ENCODE measurements at places on chromosomes 7 and 10.

DNA sequence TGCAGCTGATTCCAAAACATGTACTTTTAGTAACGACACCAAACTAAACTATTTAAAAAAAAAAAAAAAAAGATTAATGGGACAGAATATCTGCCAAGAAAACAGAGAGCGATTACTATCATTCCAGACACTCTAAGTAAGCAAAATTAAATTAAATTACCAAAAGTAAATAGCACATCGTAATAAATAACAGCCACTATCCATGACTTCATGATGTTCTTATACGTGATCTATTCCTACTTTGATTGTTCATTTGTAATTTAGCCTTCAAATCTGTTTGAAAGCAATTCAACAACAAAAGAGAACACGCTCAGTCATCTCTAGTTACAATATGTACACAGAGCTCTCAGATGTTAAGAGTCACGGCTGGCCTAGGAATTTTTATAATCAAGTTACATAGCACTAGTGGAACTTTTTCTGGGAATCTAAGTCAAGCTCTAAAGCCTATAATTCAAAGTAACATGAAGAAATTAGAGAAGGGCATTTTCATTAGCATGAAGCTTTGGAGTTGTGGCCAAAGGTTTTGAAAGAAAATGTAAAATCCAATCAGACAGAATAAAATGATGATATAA is 241.7 kb upstream of the NEBL start:
- DNase-seq: no peak

DNA sequence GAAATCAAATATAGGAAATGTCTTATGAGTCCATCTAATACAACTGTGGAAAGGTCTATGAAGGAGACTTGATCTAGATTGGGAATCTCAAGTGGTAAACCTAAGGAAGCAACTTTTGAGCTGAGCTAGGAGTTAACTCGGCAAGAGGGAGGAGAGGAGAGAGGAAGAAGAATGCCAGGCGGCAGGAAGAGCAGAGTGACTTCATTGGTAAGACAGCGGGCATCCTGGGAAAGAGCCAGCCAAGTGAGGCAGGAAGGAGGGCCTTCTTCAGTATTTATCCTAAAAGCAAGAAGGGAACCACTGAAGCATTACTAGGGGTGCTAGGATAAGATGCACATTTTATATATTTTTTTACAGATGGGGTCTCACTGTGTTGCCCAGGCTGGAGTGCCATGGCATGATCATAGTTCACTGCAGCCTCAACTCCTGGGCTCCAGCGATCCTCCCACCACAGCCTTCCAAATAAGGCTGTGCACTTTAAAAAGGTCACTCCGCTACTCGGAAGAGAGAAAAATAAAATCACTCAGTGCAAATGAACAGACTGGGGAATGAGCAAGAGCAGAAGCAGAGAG is 2.0 kb downstream of the BCL7B start:
- DNase-seq: no peak

- DNase-seq: no peak
Measured at GRCh38 chr10:88091490-88092061, 228.2 kb downstream of the PTEN start.

DNA sequence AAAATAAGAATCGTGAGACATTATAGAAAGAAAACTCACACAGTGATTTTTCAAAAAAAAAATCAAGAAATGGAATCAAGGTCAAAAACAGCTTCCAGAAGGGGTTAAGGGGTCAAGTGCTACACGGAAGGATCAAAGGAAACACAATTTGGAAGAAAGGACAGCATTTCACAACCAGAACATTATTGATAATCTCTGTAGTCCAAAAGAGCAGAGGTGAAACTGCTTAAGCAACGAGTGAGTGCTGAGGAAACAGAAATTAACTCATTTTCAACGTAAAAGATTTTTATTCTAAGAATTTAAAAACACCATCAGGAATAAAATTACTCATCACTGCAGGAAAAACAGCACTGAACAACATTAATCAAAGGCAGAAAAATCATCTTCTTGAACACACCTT is 23.5 kb downstream of the MINDY3 start:
- no peak for DNase-seq

DNA sequence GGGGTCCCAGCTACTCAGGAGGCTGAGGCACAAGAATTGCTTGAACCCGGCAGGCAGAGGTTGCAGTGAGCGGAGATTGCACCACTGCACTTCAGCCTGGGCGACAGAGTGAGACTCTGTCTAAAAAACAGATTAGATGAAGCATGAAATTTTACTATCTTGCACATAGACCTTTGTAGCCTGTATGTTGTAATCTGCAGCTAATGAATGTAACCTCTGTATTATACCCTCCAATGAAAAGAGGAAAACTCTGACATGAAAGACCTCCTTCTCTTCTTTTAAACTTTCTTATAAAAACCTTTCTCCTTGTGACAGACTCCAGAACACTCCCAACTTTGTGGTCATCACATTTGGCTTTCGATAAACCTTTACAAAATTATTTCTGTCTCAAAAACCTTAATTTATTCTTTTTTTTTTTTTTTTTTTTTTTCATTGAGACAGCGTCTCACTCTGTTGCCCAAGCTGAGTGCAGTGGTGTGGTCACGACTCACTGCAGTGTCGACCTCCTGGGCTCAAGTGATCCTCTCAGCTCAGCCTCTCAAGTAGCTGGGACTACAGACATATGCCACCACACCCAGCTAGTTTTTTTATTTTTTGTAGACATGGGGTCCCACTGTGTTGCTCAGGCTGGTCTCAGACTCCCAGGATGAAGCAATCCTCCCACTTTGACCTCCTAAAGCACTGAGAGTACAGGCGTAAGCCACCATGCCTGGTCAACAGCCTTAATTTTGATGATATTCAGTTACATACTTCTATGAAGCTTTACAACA is 97.4 kb downstream of the SVOPL start:
- DNase-seq: no peak

GRCh38 chr7:87926581-87927461 is 7.2 kb upstream of the ADAM22 start:
- no peak for DNase-seq

DNA sequence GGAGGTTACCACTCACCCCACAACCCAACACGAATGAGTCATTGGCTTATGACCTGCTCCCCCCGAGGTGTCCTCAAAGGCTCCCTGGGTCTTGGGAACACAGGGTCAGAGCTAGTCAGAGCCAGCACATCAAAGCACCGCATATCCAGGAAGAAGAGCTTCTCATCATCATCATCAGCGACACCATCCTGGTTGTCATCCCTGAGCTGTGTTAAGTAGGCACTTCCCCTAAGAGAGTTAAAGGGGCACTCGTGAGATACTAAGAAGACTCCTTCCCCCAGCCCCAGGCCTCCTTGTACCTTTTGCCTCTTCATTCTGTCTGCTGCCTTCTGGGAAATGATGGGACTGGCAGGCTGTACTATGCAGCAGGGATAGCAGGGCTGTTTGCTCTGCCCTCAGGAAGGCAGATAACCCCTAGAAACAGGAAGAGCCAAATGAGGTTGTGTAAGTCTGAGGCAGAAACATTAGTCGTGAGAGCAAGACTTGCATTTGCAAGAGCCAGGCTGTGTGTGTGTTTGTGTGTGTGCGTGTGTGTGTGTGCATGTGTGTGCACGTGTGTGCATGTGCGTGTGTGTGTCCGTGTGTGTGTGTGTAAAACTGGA is 11.1 kb upstream of the CPA1 start:
- DNase-seq: no peak

GRCh38 chr7:99331002-99331401 is 5.3 kb downstream of the ARPC1A start:
- DNase-seq: no peak

GRCh38 chr10:124724279-124725027 is 19.7 kb downstream of the FAM53B start:
- no peak for DNase-seq

DNA sequence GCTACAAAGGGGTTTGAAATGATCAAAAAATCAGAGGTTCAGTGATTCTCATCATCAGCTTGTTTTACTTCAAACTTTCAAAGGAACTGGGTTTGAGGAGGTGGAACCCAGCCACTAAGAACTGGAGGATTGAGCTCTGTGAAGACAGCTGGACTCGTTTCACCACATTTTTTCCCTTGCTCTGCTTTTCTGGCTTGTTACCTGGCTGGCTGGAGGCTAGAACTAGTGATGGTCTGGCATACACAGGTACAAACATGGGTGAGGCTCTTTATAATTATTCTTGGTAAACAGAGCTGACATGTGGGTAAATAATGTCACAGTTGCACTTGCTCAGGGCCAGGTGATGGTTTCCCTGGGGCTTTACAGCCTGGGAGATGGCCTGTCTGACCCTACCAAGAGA is 352.5 kb downstream of the FGFR2 start:
- no peak for DNase-seq

DNA sequence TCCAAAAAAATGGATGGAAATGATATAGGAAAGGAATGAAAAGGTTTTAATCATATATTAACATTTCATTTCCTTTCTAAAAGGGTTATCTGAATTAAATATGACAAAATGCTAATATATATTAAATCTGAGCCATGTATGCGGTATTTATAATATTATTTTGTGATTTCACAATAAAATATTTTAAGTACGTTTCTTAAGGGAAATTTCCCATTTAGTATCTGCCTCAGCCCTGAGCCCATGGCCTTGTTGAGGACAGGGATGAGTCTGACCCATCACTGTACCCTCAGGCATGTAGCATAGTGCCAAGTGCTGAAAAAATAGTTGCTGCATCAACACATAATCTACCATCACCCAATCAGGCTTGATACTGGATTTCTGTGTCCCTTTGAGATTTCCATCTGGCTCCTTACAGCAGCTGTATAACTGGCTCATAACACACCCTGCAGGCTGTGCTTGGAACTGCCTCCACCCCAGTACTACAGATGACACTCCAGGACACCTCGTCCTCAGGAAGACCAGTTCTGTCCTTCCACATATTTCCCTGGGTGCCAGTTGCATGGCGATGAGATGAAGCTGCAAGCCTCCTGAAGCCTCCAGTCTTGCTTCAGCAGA is 59.4 kb upstream of the ASAH2 start:
- DNase-seq: no peak

Data from kidney capillary endothelial cell (primary cell).